ENCODE measurements at places on chromosomes 3 and 15. TPM values are rescaled to one million over a fixed set of nuclear protein-coding genes. Genes with fewer than 3 reads are reported as not detected.

SPINK8 gene
- total RNA-seq: not detected

LXN gene
- total RNA-seq: 75.5 TPM

NMNAT3 gene
- 0.84 TPM for total RNA-seq

CFAP91 gene
- 0.50 TPM for total RNA-seq

GSK3B gene
- total RNA-seq: 22.6 TPM

CHL1 gene
- total RNA-seq: 0.59 TPM
